CD4-positive, alpha-beta T cell treated with Interleukin-6 at 100 ng/mL for 8 hours (primary cell): ENCODE measurements at places on chromosomes 3 and 15.

GRCh38 chr3:54296531-54296930 lies 174.2 kb downstream of the CACNA2D3 start:
- no peak for DNase-seq

DNA sequence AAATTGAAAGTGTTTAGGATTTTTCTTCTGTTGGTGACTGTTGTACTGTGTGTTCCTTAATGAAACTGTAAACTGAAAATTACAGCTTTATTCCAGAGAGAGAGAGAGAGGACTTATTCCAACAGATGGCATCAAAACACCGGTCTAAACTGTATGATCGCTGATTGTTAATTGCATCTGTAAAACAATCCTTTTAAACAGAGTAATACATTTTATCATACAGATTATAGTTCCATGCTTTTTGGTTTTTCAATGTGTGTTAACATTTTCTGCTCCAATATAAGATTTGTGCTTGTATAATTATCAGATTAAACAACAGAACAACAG lies 289.7 kb upstream of the DNAJC19 start:
- no peak for DNase-seq

DNA sequence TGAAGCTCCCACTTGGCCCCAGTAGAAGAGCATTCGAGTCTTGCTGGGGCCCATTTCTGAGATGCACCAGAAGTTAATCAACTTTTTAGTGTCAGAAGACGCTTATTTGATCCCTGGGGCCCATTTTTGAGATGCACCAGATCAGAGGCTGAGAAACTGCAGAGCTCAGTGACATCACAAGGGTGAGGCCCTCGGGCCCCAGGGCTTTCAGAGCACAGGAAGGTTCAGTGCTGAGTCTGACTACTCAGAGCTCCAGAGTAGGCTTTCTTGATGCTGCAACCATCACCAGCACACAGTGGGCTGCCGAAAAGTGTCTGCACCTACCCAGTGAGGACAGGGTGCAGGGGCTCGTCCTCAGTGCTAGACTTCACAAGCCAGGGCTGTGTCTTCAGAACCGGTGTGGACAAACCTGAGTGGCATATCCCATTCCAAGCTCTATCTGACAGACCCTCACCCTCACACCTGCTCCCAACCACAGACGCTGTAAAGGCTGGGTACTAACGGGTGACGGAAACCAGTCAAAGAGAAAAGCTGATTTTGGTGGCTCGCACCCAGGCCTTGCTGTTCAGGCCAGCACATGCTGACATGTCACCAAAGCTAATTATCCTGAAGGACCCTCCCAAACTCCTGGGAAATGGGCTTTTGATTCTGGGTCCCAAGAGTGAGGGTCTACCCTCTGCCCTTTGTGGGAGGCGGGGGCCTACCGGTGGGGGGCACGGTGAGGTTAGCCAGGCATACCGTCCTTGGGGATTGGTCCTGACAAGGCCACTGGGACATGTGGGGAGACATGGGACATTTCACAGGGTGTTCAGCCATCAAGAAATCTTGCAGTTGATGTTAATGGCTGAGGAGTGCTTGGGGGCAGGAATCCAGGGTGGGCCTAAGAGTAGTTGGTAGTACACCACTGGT lies 83.0 kb downstream of the PDCD6IP start:
- DNase-seq: no peak

DNA sequence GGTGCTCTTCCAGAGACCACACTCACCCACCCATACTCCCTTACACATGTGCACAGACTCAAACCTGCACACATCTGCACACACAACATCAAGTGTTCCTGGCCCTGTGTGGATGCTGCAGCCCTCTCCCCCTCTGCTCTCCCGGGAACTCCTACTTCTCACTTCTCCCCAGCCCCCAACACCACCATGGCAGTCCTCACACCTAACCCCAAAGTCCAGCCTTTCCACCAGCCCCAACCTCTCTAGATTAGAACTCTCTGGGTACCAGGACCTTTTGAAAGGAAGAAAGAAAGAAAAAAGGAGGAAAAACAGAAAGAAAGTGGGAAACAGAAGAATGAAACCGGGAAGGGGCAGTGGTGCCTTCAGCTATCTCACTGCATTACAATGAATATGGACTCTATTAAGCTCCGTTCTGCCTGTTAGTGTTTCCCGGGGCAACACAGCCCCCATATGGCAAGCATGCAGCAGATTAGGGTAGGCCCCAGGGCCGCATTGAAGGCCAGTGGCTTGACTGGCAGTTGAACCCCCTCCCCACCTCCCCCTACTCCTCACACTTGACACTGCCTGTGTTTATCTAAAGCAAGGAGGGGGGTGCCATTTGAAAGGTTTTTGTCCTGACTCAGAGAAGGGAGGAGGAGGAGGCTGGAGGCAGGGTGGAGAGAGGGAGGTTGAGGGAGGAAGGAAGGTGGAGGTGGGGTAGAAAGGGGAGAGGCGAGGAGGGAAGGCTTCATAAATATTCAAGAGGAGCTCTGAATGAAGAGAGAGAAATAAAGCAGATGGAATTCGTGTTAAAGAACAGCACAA lies 30.1 kb downstream of the BOC start:
- no peak for DNase-seq

- no peak for DNase-seq
Measured at GRCh38 chr3:147313513-147313912, 92.8 kb downstream of the ZIC4 start.

DNA sequence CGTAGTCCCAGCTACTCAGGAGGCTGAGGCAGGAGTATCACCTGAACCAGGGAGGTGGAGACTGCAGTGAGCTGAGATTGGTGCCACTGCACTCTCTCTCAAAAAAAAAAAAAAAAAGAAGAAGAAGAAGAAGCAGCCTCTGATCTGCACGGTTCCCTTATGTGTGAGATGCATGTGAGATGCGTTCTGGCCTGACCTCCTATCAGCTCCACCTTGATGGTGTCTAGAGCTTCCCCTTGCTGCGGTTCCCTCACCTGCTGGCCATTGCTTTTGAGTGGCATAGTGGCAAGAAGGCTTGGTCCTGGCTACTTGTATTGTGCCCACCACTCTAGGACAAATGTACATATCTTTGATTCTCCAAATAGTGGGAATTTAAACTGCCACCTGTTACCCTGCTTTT lies 49.4 kb upstream of the CFAP161 start:
- DNase-seq: no peak

- no peak for DNase-seq
Measured at GRCh38 chr15:62647202-62647842, 395.2 kb upstream of the TPM1 start.

- DNase-seq: no peak
Measured at GRCh38 chr15:65163041-65163440, 22.1 kb downstream of the CLPX start.

- DNase-seq: no peak
Measured at GRCh38 chr3:27914199-27914598, 192.1 kb upstream of the EOMES start.

DNA sequence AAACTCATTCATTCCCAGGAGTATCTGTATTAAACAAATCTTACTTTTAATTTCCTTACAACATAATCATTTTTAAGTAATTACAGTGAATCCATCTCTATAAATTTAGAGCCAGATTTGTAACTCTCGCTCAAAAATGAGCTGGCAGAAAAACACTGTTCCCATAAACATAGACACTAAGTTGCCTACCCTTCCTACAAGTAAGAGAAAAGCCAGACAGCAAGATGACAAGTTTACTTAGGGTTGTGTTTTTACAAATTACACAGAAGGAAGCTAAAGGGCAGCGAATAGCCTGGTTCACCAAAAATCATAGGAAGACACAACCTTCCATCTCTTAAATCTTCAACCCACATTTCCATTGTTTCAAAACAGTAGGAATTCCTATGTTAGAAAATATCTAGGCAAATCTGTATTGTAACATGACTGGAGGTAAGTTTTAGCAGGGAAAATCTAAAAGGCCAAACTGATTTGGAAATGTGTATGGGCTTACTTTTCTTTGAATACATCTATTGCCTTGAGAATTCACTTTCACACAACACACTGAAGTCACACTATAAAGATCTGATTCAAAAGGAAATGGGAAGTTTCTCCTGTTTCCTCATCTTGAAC lies 21.7 kb downstream of the HERC1 start:
- no peak for DNase-seq

DNA sequence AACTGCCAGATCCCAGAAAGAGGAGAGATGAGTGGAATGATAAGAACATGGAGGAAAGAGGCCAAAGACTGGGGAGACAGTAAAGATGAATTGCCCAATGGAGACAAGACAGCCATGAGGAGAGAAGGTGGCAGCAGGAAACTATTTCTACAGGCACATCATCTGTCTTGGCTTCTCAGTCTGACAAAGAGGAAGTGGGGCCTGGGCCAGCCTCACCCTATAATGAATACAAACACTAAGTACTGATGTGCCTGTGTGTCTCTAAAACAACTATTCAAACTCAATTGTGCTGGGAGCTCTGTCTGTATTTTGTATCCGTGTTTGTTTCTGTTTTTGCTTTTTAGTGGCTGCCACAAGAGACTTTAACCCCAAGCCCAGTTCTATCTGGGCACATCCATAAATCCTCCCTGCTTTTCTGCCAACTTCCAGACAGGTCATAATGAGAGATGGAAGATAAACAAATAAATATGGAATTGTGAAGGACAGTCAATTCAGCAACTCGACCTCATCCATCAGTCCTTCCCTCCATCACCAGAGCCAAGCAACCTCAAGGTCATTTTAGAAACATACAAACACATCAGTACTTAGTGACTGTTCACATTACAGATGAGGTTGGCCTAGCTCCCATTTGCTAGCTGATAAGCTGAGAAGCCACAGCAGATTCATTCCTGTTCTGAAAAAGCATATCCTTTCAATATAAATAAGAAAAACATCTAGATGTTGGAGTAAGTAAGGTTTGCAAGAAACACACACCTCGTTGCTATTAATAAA lies 116.7 kb downstream of the CADPS start:
- no peak for DNase-seq

GRCh38 chr15:67901922-67902321 lies 62.1 kb upstream of the RNU6-1 start:
- DNase-seq: no peak

DNA sequence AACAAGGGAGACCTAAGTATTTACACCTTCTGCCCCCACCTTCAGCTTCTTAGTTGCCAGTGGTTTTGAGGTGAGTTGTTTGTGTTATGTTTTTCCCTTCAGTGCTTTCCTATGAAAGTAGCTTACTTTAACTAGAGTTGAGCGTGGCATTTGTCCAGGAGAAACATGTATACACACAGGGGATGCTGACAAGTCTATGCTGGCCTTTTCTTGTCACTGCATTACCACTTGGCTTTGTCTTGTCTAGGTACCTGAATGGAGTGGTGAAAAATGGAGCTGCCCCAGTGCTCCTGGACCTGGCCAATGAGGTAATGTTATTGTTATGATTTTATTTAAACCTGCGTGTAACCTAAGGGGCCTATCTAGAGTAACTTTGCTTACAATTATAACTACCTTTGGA lies 74.4 kb downstream of the CDIN1 start:
- no peak for DNase-seq

- no peak for DNase-seq
Measured at GRCh38 chr3:42067326-42067725, 23.8 kb upstream of the TRAK1 start.

DNA sequence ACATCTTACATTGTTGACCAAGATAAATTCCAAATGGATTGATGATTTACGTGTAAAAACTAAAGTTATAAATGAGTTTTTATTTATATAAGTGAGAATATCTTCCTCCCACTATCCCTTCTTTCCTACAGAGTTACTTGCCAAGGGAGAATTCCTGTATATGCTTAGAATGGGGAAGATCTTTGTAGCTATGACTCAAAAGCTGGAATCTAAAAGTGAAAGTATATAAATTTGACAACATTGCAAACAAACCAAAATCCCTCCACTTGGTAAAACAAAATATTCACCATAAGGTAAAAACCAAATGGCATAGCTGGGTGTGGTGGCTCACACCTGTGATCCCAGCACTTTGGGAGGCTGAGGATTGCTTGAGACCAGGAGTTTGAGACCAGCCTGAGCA lies 52.7 kb upstream of the GCNT3 start:
- DNase-seq: no peak

DNA sequence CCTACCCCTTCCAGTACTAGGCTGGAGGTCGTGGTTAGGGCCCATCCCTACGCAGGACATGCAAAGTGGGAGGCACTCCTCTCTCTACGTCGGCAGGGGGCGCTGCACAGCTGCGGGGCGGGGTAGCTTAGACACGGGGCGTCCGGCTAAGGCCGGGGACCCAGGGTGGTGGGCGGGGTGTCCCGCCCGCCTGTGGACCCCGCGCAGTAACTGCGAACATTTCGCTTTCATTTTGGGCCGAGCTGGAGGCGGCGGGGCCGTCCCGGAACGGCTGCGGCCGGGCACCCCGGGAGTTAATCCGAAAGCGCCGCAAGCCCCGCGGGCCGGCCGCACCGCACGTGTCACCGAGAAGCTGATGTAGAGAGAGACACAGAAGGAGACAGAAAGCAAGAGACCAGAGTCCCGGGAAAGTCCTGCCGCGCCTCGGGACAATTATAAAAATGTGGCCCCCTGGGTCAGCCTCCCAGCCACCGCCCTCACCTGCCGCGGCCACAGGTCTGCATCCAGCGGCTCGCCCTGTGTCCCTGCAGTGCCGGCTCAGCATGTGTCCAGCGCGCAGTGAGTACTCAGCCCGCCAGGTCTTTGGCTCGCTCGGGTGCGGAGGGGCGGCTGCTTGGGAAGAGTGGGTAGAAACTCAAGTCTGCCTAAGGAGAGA lies at the start of gene IL12A:
IL12A (plus strand) TSS at position 219 of the 655 bp plus-strand sequence.
- peak; percentile 78 for DNase-seq

DNA sequence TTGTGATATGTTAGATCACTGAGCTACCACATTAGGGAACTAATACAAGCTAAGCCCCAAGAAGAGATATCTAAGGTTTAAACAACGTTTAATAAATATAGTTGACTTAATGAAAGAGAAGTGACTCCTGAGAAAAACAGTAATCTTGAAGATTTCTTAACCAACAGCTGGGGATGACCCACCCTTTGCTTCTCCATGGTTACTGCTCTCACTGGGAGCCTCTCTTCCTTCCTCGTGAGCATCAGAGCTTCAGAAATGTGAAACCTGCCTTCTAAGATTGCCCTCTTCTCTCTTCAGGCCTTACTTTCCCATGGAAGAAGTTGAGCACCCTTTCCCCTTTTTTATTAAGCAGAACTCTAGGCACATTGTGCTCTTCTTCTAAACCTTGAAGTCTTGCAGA lies 132.2 kb upstream of the NR2E3 start:
- no peak for DNase-seq

GRCh38 chr3:8631661-8632060 lies 12.9 kb downstream of the SSUH2 start:
- DNase-seq: no peak

DNA sequence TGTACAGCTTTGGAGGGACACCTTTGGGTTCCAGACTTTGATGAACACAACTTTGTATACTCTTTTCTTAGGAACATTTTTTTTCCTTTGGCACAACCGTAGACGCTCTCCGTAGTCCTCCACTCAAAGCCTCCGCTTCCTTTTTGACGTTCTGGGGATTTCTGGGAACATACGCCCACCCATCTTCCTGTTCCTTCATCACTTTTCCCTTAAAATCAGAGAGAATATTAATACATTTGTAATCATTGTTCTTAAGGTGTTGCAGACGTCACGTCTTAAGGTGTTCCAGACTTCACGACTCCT lies 405 bp upstream of the SPG21 start:
- no peak for DNase-seq

DNA sequence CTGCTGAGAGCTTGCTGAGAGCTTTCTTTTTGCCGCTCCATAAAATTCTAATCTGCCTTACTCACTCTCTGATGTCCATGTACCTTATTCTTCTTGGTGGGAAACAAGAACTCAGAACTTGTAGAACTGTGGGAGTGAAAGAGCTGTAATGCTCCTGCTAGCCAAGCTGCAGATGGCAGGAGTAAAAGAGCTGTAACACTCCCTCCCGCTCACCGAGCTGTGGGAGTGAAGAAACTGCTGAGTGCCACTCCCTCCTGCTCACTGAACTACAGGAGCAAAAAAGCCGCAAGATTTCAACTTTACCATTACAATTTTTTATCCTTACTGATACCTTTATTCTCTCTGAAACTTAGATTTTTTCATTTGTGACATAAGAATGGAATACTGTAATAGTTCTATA lies 199.1 kb downstream of the SI start:
- no peak for DNase-seq
